Stimulated activated CD4-positive, alpha-beta T cell treated with anti-CD3 and anti-CD28 coated beads, Interleukin-15, amount 100 ng/mL, for 1 hour (primary cell): ENCODE measurements at places on chromosomes 3 and 15.

GRCh38 chr3:177589041-177589650 is 391.9 kb upstream of the TBL1XR1 start:
- no peak for DNase-seq

GRCh38 chr15:65085990-65086679 is 9.6 kb downstream of the KBTBD13 start:
- no peak for DNase-seq

- no peak for DNase-seq
These were observed 109.0 kb upstream of the UNC13C start for GRCh38 chr15:53869044-53869805.

- no peak for DNase-seq
These were observed 149.6 kb downstream of the PDZRN3 start for GRCh38 chr3:73475175-73475574.

GRCh38 chr3:37492977-37493471 is 318.6 kb upstream of the LRRFIP2 start:
- no peak for DNase-seq

DNA sequence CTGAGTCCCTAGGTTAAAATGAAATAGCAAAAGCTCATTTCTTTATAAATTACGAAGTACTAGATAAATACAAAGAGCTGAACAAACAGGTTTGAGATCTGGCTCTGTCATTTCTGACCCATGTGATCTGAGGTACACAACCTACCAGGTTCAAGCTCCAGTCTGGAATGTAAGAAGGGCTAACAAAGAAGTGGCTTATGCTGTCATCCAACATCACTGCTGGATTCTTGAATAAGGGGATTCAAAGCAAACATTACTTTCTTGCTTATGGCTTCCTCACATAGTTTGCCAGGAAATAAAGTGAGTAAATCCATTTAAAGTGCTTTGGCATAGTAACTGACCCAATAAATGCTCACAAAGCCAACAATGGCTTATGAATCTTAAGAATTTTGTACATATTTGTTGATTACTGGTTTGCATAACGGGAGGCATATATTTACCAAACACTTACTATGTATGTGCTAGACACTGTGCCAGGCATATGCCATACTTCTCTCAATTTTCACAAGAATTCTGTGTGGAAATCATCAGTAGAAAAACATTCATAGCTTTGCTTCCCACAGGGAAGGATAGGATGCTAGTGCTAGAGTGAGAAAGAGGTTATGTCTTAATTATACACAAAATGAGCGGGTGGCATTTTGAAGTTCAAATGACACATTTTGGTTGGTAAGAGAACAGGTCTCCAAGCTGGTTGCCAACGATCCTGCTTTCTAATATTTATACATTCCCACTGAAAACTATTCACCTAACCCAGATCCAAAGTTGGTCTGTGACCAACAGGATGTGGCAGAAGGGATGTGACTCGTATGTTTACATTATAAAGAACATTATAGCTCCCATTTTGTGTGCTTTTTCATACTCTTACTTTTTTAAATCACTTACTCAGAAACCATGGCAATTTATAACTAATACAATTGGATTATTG is 38.7 kb upstream of the CSPG5 start:
- DNase-seq = no peak

DNA sequence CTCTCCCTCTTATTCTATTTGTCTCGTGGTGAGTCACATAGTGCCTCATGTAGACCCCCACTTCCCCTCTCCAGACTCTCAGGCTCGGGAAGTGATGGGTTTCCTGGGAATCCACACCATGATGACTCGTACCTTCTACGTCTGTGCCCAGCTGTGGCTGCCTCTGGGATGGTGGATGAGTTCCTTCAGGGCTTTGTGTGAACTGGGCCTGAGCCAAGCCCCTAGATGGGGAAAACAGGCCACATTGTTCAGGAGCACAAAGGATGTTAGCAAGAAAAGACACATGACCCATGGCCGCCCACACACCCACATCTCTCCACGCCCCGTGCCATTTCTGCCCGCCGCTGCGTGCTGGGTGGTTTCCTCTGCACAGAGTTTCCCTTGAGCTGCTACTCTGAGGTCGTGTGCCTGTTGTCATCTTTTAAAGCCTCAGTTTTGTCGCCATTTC is 10.5 kb downstream of the ISG20 start:
- peak; percentile 65 for DNase-seq

DNA sequence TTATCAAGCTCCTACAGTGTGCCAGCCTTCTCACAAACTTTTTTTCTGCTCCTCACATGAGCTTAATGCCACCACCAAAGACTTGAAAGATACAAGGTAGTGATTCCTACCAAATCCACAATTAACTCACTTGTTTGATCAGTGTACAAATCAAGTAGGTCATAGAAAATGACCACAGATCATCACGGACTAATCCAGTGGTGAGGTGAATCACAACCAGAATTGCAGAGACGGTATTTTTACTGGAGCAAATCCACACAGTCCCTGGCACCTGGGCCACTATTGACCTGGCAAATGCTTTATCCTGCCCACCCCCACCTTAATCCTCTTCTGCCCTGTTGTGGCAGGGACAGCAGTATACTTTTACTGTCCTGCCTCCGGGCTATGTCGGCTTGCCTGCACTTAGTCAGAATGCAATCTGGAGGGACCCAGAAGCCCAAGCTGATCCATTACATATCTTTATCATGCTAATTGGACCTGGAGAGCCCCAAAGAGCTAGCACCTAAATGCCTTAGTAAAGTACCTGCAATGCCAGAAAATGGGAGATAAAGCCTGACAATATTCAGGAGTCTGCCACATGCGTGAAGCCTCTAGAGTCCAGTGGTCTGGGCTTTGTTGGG is 83.9 kb upstream of the CDV3 start:
- DNase-seq = no peak
